Activated naive CD4-positive, alpha-beta T cell treated with anti-CD3 and anti-CD28 coated beads, Interleukin-2, amount 50 U/mL, for 72 hours (primary cell): ENCODE measurements at places on chromosomes 1 and 21.

- no peak for DNase-seq
Observed at GRCh38 chr1:187433598-187433997, 604.8 kb downstream of the PLA2G4A start.

- DNase-seq = no peak
Observed at GRCh38 chr1:90710579-90711536, 6.2 kb downstream of the BARHL2 start.

- no peak for DNase-seq
Observed at GRCh38 chr1:115159958-115160357, 70.7 kb upstream of the TSPAN2 start.

DNA sequence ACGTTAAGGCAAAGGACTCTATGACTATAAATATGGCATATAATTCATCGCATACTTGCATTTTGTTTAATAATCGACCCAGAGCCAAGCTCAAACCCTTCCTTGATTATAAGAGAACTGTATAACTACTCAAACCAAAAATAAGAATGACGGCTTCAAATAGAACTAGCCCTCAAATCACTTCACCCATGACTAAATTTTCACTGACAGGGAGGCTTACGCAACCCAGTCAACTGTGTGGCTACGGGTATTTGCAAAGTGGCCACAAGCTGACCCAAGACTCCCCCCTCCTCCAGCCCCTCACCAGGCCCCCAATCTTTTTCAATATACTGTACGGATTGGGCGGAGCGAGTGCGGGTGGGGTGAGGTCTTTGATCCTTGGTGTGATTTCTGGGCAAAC is 268.3 kb downstream of the ASTN1 start:
- no peak for DNase-seq

GRCh38 chr21:27251752-27252151 is 284.9 kb upstream of the ADAMTS5 start:
- no peak for DNase-seq

- DNase-seq = no peak
Observed at GRCh38 chr1:247118946-247119446, 14.8 kb upstream of the ZNF669 start.
